ENCODE measurements at places on chromosomes 16 and 17.

- DNase-seq = no peak
Observed at GRCh38 chr16:11205065-11205699, 50.8 kb downstream of the SOCS1 start.

DNA sequence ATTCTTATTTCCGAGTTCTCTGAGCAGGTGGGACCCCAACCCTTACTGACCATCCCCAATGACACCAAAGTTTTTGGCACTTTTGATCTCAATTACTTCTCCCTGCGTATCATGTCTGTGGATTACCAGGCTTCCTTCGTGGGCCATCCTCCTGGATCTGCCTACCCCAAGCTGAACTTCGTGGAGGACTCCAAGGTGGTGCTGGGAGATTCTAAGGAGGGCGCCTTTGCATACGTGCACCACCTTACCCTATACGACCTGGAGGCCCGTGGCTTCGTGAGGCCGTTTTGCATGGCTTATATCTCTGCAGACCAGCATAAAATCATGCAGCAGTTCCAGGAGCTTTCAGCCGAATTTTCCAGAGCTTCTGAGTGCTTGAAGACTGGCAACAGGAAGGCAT, 868 bp downstream of the SMCR8 start:
- no peak for DNase-seq

DNA sequence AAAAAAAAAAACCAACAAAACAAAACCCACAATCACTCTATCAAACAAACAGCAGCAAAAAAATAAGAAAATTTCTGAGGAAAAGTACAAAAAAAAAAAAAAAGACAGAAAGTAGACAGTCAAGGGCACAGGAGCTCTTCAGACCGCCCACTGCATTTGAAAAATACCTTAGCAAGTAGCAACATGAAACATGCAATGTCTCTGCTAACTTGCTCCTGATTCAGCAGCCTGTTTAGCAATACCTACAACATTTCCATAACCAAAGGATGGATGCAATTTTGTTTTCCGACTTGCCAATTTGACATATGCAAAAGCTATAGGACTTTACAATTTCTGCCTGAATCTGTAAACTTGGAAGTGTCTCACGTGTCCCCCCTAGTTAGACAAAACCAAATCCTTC, 57.4 kb downstream of the SYNRG start:
- DNase-seq = no peak

DNA sequence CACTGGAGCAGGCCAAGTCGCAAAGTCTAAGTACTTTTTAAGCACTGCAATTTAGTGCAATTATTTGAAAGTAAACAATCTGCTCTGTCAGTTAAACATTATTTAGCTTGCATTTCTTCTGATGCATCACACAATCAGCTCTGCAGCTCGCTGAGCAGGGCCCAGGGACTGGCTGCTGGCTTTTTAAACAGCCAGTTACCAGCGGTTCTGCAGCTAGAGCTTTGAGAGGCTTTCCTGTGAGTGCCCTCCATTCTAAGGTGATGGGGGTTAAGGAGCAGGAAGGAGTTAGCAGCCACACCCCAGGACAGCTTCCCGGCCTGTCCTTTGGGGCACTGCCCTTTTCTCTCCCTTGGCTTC, 154.3 kb downstream of the SALL1 start:
- no peak for DNase-seq

- DNase-seq = no peak
Observed at GRCh38 chr17:61461967-61462718, 9.9 kb downstream of the TBX4 start.

DNA sequence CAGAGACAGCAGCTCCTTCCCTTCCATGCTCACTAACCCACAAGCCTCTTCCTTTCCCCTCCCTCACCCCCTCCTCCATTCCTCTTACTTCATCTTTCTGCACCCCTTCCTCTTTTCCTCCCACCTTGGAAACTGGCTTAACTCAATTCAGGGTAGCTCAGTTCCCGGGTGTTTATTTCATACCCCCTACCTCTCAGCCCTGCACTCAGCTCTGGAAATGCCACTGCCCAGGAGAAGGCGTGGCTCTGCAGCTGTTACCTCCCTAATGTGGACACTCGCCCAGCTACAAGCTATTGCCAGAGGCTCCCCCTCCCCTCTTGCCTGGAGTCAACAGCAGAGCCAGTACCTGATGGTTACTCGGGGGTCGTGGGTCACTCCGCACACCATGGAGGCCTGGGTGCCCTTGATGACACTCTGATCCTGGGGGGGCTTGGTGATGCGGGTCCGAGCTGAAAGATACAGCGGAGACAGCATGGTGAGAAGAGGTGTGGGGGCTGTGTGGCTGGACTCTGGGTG, 118.4 kb upstream of the CDC42EP4 start:
- DNase-seq = no peak

DNA sequence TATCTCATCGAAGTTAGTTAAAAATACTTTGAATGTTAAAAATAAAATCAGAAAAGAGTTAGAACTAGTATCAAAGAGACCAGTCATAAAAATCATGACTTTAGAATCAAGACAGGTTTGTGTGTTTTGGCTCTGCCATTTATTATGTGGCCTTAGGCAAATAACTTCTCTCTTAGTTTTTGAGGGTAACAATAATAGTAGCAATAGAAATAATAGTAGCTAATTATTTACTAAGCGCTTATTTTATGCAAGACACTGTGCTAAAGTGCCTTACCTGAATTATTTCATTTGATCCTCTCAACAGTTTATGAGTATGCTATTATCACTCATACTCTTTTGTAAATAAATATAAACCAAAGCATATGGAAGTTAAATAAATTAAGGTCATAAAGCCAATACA, 77.0 kb downstream of the SMURF2 start:
- DNase-seq = no peak

DNA sequence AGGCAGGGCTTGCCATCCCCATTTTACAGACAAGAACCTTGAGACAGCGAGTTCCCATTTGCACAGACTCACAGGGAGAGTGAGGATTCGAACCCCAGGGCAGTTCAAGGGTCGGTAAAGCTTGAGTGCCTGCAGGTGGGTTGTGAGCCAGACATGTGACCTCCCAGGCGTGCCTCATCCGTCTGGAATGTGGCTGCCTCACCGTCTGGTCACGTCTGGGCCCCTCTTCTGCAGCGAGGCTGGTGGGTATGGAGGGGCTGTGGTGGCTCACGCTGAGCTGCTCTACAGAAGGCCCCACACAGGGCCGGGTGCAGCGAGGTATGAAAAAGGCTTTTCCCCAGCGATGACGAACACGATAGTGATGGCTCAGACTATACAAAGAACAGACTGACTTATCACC, 35.8 kb upstream of the LHX1 start:
- DNase-seq = no peak

- DNase-seq = no peak
Observed at GRCh38 chr16:66427871-66428681, 981 bp downstream of the BEAN1 start.

- DNase-seq = no peak
Observed at GRCh38 chr17:57294629-57295501, 38.5 kb downstream of the MSI2 start.

- no peak for DNase-seq
Observed at GRCh38 chr16:86398201-86398600, 112.1 kb upstream of the FOXF1 start.

DNA sequence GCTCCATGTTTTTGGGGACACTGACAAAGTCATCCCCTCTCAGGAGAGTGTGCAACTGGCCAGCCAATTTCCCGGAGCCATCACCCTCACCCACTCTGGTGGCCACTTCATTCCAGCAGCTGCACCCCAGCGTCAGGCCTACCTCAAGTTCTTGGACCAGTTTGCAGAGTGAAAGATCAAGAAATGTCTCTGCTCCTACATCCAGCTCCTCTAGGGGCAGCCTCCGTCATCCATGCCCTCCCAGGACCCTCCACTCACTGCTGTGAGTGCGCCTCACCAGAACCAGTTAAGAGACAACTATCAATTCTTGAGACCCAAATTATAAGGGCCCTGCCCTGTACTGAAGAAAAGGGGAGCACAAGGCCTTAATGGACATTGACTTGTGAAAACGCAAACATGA, 1.1 kb downstream of the OVCA2 start:
- no peak for DNase-seq

DNA sequence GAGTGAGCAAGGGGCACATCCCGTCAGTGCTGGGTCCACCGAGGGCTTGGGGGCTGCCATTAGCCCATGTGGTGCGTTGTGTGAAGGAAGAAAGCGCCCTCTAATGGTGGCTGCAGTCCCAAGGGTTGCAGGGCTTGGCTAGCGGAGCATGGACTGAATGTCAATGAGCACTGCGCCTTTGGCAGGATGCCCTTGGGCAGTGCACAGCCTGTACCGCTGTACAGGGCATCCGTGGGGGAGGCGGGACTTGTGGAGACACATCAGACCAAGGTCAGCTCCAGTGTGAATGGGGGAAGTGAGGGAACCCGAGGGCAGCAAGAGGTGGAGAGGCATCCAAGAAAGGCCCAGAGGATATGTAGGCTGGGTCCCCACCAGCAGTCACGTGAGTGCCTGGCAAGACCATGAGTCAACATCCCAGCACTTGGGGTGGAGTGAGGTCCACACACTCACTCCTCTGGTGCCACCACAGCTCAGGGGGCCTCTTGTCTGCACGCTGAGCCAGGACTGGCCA, 75.5 kb upstream of the MED9 start:
- DNase-seq = peak; percentile 33

DNA sequence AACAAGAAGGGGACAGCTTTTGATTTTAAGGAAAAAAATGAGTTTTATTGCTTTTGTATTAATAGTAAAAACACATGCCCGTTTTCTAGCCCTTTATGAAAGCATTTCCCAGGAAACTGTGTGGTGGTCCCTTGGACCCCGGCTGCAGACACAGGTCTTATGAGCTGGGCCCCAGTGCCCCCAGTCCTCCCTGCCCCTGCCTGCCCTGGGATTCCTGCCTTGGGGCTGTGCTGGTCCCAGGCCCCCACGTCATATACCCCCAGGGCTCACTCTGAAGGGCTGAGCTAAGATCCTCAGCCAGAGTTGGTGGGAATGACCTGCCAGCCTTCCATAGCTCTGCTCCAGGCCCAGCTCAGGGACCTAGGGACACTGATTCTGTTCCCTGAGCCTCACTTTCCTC, 30.8 kb downstream of the GINS2 start:
- no peak for DNase-seq

GRCh38 chr17:64254755-64255154, 8.3 kb downstream of the TEX2 start:
- no peak for DNase-seq

- no peak for DNase-seq
Observed at GRCh38 chr17:1729966-1730325, 5.4 kb downstream of the WDR81 start.

- DNase-seq = no peak
Observed at GRCh38 chr16:57203451-57203850, 17.3 kb downstream of the RSPRY1 start.

- no peak for DNase-seq
Observed at GRCh38 chr17:4005296-4006164, 41.3 kb upstream of the ATP2A3 start.

DNA sequence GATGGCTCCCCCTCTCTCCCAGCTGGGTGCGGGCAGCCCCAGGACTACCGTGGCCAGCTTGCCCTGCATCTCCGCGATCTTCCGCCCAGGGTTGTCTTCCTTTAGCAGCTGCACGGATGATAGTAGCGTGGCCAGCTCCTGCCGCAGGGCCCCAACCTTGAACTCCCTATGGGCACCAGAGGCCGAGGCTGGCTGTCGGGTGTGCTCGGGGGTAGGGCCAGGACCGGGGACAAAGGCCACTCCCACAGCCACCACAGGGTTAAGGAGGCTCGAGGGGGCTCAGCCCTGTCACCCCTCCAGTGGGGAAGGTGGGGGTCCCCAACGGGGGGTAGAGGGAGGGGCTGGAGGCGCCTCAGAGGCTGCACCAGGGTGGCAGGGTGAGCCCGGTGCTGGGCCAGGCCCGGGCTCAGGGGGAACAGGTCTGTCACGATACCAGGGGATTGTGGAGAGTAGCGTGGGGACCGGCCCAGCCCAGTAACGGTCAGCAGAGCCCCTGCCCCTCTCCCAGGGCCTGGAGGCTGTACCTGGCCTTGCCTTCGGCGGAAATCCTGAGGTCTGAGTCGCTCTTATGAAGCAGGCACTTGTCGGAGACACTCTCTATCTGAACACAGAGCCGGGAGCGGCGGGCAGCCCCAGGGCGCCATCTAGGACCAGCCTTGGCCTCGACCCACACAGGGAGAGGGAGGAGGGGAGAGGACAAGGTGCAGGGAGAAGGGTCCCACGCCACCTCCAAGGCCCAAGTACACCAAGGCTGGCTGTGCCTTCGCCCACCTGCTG, 5.2 kb downstream of the PERCC1 start:
- no peak for DNase-seq

GRCh38 chr17:70239391-70239826, 70.1 kb downstream of the KCNJ2 start:
- no peak for DNase-seq

GRCh38 chr17:58060596-58061191, 22.5 kb upstream of the DYNLL2 start:
- no peak for DNase-seq

DNA sequence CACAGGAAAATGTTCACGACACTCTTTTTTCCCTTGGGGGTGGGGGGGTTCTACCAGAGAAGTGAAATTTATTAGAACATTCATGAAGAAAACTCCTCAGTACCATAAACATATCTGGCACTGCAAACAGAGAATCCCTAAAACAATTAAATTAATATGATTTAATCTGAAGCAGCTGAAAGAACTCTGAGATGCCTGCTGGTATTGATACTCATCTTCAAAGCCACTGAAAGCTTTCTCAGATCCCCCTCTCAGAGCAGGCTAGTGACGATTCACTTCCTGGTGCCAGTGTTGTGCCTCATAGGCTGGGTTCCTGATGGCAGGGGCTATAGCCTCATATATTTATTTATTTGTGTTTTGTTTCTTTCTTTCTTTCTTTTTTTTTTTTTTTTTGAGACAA, 52.7 kb downstream of the MYH10 start:
- peak; percentile 12 for DNase-seq

DNA sequence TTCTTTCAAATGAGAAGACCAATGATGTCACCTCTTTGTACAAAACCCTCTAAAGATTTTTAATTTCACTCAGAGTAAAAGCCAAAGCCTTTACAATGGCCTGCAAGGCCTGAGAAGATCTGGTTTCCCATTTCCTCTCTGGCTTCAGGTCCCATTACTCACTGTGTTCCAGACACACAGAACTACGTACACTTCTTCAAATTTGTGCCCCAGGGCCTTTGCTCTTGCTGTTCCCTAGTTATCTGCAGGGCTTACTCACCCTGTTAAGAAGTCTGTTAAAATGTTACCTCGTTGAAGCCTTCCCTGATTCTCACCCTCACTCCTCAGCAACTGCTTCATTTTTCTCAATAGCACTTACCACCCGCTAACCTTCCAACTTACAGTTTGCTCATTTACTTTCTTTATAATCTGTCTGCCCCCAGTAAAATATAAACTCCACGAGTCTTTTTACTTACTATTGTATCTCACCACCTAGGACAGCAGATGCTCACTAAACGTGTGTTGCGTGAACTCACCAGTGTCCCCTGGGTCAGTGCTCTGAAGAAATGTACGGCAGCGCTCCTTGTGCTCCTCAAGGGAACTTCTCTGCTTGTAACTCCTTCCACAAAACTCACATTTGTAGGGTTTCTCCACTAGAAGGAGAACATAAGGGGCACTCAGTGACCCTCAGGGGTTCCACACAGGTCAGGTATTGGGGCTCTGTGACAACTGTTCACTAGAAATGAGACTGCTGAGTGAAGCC, 50.2 kb downstream of the GRB7 start:
- no peak for DNase-seq
